ENCODE measurements at places on chromosomes 1 and 21.

- no peak for DNase-seq
Measured at GRCh38 chr1:205239078-205239477, 11.3 kb downstream of the TMCC2 start.

- DNase-seq, result peak; percentile 26
Measured at GRCh38 chr1:226827458-226827857, 43.0 kb upstream of the PSEN2 start.

DNA sequence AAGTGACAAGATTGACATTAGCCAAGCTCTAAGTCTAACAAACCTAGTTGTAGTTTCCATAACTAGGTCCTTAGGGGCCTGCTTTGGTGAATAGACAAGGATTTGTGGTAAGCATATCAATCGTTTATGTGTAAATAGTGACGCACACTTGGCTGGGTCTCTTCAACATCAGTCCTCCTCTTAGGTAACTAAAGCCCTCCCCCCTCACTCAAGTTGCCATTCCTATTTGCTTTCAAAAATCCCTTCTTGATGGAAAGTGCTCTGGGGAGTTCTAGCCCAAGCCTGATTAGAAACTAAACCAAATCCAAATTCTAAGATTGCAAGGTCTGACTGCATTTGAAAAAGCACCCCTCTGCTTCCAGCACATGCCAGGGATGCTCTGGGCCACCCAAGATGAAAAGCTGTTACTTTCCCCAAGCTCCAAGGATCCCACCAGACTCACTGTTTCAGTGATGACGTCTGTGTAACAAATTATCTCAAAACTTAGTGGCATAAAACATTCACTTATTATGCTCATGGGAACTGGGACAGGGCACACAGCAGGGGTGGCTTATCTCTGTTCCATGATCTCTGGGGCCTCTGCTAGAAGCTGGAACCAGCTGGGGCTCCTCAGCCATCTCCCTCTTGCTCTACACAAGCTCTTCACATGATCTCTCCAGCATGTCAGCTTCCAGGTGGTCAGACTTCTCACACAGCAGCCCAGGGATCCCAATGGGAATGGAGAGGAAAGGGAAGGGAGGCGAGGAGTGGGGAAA, 74.1 kb downstream of the RRAGC start:
- no peak for DNase-seq

GRCh38 chr1:5502311-5503194, 489.7 kb downstream of the NPHP4 start:
- DNase-seq, result no peak

DNA sequence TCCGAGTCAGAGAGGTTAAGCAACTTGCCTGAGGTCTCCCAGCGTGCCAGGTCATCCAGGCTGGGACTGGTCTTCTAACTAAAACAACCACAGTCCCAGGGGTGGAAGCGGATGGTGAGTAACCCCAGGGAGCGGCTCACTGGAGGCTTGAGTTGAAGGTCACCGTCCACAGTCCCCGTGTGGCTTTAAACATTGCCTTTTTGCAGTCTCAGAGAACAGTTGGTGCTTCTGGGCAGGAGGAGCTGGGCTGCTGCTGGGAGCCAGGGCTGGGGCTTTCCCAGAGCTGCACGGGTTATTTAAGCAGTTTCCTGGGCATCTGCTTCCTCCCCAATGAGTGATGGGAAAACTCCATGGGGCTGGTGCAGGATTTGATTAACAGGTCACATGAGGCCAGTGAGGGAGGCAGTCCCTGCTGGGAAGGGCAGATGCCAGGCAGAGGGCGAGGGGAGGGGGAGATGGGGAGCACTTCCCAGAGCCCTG, 12.3 kb downstream of the ARHGEF10L start:
- no peak for DNase-seq

DNA sequence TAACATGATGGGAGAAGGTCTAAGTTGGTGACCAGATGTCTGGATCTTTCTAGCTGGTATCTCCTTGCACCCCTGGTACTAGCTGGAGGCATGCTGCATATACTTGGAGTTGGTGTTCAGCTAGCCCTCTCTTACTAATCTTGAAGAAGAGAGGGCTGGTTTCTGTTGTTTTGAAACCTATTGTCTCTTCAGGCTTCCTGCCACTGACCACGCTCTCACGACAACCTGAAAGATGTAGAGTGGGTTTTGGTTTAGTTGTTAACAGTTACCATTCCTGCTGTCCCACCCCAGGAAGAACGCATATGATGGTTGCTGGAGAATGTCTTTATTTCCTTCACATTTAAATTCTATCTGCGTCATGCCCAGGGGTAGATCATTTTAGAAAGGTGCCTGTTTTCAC, 3.6 kb downstream of the MAN1C1 start:
- DNase-seq, result no peak

GRCh38 chr1:153141377-153141776, 9.3 kb downstream of the SPRR2G start:
- DNase-seq, result no peak

DNA sequence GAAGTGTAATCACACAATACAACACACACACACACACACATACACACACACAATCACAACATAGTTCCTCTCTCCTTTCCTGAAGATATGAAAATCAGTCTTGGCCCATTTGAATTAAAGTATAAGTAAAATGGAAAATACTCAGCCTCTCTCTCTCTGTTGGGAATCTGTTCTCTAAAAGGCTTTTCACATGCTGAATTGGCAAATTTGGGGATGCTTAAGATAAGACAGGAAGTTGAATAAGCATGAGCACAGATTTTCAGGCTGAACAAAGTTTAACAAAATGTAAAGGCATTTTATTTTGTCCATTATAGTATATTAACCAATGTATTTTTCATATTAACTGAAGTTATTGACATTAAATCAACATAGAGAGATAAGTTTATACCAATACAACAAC, 23.7 kb upstream of the FMO2 start:
- DNase-seq, result no peak

DNA sequence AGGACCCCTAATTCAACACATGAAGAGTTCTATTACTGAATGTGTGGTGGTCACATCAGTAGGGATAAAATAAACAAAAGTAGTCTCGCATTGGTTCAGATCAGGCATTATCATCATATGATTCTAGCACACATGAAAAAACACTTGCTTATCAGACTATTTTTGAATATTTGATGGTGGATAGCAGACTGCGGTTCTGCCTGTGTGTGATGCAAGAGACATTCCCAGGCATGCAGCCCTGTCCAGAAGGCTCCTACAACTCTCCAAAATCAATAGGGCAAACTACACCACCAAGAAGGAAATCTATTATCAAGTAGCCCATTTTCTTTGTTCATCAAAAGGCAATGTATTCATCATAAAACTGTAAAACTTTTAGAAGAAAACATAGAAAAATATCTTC, 304.7 kb downstream of the DUSP10 start:
- no peak for DNase-seq

DNA sequence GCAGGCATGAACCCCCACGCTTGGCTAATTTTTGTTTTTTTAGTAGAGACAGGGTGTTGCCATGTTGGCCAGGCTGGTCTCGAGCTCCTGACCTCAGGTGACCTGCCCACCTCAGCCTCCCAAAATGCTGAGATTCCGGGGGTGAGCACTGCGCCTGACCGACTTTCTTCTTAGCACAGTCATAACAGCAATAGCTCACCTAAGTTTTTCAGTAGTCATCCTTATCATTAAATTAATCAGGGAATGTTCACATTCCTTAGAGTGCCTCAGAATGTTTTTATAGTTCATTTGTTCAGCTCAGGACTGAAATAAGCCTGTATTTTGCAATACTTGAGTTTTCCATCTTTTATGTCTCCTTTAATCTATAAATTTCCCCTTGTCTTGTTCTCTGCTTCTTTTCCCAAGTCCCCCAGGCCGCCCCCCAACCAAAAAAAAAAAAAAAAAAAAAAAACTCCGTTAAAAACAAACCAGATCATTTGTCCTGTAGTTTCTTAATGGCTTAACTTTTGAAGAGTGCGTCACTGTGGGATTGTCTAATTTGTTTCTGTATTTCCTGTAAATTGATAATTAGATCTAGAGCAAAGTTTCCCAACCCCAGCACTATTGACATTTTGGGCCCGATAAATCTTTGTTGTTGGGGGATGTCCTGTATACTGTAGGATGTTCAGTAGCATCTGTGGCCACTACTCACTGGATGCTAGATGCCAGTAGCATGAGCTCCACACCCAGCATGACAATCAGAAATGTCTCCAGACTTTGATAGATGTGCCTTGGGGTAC, 120.7 kb downstream of the ITSN1 start:
- DNase-seq, result no peak

GRCh38 chr1:66521721-66522365, 12.1 kb upstream of the SGIP1 start:
- no peak for DNase-seq

DNA sequence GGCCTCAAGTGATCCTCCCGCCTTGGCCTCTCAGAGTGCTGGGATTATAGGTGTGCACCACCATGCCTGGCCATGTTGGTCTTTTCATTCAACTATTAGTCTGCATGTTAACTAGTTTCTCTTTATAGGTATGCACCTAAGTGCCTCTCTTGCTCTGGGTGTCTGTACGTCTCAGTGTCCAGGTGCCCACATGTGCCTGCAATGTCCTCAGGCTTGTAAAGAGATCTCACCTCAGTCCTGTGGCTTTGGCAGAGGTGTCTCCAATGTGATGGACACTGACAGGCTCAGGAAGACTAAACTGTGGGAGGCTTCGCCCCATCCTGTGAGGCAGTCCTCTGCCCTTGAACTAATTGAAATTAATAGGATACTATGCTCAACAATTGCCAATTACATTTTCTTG, 526.3 kb downstream of the PTPRU start:
- no peak for DNase-seq

GRCh38 chr1:55589671-55590297, 374.6 kb upstream of the USP24 start:
- DNase-seq, result no peak

GRCh38 chr1:30572192-30572591, 151.2 kb downstream of the MATN1 start:
- no peak for DNase-seq

DNA sequence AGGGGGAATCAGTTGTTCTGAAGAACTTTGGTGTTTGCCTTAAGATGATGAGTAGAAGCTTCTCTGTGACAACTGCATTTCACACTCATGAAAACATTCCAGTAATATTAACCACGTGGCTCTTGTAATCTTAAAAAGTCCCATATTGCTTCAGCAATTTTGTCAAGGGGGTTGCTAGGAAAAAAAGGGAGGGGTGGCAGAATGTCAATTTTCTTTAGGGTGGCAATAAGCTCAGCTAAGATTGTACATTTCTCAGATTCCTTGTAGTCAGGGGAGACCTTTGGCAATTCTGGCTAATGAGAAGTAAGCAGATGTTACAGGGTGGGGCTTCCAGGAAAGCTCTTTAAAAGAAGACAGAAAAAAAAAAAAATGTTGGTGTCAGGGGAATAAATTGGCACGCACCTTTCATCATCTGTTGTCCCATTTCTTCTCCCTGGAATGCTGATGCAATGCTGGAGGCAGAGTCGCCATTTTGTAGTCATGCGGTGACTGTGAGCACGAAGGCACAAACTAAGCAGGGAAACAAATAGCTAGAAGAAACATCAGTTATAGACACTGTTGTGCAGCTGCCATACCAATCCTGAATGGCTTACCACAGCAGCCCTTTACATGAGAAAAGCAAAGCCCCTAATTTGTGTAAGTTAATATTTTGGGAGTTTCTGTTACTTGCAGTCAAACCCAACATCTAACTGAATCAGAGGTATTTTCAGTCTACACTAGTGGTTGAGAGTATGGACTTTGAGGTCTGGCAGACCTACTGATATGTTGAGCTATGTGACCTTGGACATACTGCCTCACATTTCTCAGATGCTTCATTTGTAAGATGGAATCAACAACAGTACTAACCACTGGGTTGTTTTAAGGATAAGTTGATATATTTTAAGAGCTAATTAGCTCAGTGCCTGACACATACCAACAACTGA, 56.1 kb upstream of the MRPS6 start:
- no peak for DNase-seq

- DNase-seq, result no peak
Measured at GRCh38 chr1:55536545-55536865, 321.3 kb upstream of the USP24 start.

GRCh38 chr1:113389359-113389952, 859 bp upstream of the MAGI3 start:
- no peak for DNase-seq

GRCh38 chr1:3415260-3416090, 39.0 kb upstream of the ARHGEF16 start:
- DNase-seq, result no peak
